NCI-H1930 (cell line): ENCODE measurements at places on chromosomes 6 and 20.

DNA sequence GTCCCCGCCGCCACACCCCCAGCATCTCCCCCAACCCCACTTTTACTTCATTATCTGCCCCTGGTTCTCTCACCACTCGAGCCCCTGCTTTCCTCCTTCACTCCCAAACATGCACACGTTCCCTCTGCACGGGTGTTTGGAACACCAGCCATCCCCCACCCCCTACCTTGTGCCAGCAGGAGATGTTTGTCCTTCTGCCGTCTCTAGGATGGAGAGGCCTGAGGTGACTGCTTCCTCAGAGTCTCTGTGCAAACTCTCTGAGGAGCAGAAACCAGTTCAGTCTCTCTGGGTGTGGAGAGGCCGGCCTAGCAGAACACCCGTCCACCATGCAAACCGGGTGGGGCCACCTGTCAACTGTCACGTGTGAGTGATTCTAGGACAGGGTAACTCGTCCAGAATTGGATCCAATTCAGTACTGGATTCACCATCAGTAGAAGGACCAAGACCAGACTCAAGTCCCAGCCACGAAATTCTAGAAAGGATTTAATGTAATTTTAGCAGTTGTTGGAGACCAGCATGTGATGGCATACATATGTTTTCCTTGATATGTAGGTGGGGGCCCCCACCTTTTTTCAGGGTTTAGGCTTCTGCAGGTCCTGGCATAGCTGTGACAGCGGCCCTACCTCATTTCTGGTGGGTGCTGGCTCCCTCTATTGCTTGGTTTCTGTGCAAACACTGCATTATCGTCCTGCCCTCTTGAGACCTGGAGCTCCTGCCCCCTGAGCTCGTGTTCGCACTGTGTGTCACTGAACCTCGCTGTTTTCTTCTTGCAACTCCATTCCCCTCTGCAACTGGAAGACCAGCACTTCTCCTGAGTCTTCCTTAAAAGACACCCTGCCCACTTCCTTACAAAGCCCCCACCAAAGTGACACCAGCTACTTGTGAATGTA is at the start of gene RAET1E:
Gene RAET1E (minus strand): TSS at position 259 of the 890 bp plus-strand sequence. CDS start 7,212 bp downstream, outside the sequence.
- no peak for DNase-seq

GRCh38 chr6:41781366-41781730 is 766 bp downstream of the PRICKLE4 start:
- DNase-seq, result no peak

DNA sequence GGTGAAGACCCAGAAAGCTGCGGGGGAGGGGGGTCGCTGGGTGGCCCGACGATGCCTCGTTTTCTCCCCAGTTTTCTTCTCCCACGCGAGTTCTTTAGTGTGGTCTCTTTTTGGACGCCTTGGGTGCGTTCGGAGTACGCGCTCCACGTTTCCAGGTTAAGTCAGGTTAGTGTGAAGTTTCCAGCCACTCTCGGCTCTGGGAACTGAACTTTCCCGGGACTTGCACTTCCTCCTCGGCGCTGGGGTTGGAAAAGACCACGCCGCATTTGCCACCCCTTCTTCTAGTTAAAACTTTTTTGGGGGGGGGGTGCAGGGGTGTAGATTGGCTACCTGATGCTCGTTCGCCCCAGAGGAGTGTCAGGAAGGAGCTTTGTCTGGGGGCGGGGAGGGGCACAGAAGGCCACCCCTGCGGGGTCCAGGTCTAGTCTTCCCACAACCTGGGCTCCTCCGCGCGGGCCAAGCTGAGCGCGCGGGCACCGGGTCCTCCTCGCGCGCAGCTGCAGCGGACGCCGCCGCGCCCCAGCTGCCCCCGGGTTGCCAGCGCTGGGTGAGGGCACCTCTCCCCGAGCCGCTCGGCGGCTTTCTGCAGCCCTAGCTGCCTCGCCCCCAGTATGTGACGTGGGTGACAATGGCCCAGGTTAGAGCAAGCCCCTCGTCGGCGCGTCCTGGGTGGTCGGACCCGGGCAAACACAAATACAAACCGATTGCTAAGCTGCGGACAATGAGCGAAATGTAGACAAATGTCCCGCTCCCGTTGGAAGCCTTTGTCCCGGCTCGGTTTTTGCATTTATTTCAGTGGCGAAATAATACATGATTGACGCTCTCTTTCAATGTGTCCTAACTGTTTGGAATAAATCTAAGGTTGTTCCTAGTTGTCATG is 1.7 kb upstream of the NKX2-2 start:
- no peak for DNase-seq

DNA sequence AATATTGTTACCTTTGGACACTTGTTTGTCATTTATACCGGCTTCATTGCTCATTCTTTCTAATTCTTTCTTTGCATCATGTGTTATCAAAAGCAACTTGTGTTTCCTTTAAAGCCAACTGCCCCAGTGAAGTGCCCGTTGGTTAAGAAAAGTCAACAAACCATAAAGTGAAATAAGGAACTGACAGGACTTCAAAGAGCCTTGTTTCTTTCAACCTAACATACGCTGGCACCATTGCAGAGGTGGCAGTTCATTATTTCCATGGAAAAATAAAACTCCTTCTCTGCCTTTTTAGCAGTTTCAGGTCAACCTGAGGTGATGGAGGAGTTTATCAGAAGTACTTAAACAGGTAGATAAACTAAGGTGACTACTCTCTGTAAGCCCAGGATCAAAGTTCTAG is 28.8 kb downstream of the FERMT1 start:
- no peak for DNase-seq

DNA sequence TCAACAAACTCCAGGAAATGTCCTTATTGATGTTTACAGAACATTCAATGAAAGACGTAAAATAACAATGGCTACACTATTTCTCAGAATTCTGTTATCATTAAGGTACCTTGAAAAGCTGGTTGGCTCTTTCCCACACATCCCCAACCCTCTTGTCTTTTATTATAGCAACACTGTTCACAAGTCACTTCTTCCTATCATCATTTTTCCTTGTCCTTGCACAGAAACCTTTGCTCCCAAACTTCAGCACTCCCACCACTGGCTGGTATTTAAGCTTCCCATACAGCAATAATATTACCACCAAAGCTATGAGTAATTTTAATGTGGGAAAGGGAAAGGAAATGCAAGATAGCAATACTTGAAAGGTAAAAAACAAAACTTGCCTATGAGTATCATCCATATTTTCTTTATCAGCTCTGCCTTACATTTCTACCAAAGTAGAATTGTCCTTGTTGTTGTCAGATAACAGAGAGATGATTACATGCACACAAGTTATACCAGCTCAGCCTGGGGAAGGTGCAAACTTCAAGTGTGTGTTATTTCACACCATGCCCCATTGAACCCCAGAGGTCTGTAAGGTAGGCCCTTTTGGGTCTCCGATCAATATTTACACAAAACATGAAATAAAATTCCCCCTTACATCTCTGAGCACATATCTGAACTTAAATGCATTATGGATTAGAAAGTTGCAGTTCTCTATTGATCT is 32.2 kb downstream of the ARHGAP18 start:
- DNase-seq, result no peak

DNA sequence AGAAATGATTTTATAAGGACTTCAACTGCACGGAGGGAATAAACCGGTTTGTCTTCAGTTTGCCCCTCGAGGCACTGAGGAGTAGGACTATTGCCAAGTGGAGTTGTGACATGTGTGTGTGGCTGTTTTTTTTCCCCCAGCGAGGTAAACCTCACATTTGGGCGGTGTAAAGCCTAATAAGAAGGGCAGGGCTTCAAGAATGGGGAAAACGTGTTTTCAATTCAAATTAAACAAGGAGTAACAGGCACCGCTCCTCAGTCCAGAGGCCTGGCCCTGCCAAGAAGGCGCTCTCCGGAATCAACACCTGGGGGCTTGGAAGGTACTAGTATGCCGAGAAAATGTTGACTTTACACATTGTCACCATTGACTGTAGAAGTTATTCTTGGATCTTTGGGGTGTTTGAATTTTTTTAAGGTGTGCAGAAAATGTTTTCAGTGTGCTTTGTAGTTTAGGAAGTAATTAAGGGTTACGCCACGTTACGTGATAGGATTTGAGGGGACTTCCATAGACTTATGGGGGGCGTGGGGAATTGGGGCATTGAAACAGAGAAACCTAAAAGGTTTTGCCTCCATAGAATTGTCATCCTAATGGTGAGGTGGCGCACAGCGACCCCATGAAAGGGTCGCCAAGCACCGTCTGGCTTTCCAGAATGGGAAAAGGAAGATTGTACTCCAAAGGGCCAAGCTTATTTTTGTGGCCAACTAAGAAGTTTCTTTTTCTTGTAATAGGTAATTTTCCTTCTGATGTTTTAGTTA is 791 bp downstream of the ADGRG6 start:
- DNase-seq, result no peak

DNA sequence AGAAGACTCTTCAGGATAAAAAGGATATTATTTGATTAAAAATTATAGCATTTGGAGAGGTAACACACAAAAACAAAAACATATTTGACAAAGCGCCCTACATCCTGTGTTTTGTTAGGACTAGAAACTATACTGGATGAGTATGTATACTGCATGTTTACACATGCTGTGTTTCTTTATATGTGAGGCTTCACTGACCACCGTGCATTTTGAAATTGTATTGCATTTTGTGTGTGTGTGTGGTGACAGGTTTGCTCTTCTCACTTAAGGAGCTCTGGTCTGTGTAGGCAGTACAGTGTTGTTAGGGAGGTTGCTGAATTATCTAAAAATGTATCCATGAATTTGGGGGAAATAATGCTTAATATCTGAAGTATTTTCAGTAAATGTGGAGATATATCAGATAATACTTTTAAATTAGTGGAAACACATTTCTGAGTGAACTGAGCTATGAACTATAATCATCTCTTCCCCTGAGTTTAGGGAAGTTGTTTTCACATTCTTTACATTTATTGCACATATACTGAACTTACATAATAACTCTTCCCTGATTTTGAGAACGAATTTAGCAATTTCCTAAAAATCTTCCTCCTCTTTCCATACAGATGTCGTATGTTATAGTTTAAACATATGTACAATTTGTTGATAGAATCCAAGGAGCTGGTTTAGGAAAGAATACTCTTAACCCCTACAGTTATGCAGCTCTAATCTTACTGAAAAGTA is 43.3 kb downstream of the TMEM170B start:
- DNase-seq, result no peak

DNA sequence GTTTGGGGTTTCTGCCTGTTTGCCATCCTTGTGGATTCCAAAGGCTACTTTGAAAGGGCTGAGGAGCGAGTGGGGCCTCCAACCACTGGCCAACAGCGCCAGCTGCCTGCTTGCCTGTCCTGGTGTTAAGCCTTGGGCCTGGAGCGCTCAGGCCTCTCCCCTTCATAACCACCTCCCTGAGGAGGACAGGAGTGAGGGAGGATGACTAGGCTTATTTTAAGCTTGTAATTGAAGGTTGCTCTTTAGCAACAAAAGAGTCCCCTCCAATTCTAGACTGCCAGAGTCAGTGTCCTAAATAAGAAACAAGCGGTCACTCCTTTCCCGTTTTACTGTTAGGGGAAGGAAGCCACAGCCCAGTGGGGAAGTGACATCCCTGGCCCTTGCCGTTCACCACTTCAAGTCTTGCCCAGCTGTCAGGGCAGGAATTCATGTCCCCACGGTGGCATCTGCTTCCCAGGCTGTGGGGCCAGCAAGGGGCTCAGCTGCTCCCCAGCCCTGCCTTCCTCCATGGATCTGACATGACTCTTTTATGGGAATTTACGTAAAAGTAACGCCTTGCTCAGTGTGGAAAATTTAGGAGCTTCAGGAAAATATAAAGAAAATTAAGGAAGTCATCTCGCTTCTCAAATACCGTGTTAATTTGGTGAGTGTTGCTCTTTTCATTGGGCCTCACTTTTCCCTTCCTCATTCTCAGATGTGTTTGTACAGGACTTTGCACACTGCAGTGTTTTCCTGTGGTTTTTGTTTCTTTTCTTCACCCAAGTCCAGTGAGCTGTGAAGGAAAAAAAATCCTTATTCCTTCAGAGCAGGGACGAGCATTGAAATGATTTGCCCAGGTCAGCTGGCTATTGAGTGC is 57.8 kb downstream of the SSR1 start:
- no peak for DNase-seq

- DNase-seq, result no peak
Observed at GRCh38 chr20:52676283-52676995, 295.7 kb upstream of the TSHZ2 start.

- DNase-seq, result no peak
Observed at GRCh38 chr6:32152769-32153563, 975 bp upstream of the PPT2 start.

GRCh38 chr20:62527781-62528180 is 52.0 kb upstream of the GATA5 start:
- DNase-seq, result no peak

DNA sequence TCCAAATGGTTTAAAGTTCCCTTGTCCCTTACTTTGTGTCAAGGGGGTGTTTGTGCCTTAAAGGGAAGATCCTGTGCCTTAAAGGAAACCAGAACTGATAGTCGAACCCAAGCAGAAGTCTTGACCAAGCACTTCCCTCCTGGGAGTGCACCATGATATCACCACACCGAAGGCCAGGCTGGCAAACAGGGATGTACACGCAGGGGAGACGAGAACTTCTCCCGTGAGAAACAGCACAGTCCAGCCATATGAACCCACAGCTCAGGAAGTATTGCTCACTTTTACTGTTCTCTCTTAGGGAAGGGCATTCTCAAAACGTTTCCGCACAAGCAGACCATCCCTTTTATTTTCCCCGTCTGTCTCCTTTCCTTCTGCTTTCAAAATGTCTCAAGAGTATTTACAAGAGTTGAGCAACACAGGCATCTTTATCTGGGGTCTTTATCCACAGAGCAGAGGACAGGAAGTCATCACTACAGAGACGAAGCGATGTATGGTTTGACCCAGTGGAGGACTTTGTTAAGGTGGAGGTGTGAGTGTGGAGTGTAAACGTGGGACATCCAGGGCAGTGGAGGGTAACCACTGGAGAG is 12.8 kb upstream of the SERPINB1 start:
- DNase-seq, result no peak

DNA sequence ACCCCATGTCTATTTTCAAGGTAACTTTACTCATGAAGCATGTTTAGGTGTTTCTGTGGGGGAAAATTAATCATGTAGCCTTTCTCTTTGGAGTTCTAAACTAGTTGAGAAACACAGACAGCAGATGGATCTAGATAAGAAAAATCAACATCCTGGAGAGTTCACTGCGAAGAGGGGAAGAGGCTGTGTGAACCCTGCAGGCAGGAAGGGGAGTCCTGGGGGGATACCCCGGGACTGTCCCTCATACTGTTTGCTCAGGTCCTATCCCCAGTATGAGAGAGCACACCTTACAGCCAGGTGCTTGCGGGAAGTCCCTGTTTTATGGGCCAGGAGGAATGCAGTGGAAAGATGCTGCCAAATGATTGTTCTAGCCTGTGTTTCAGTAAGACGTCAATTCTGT is 32.7 kb downstream of the CHMP4B start:
- DNase-seq, result no peak

GRCh38 chr6:14271789-14272736 is 154.5 kb downstream of the CD83 start:
- no peak for DNase-seq
